ENCODE measurements at places on chromosomes 12 and 14. TPM values are rescaled to one million over a fixed set of nuclear protein-coding genes. Genes with fewer than 3 reads are reported as not detected.

The CCDC92 gene
- total RNA-seq, result 9.1 TPM

The LAG3 gene
- total RNA-seq, result 0.21 TPM

The KRT80 gene
- 1.7 TPM for total RNA-seq

The CEP128 gene
- 14.3 TPM for total RNA-seq

The AICDA gene
- total RNA-seq, result 0.26 TPM

The CD163L1 gene
- 7.3 TPM for total RNA-seq

The VDR gene
- total RNA-seq, result 0.79 TPM

The TM7SF3 gene
- total RNA-seq, result 72.3 TPM

The NPAS3 gene
- total RNA-seq, result 7.1 TPM

The TESPA1 gene
- 1.6 TPM for total RNA-seq

The KRT85 gene
- total RNA-seq, result not detected

- no peak for DNase-seq
These were observed 221.2 kb downstream of the TRHDE start for GRCh38 chr12:72493407-72493806.

GRCh38 chr14:78933166-78933565 is 763.0 kb downstream of the NRXN3 start:
- no peak for DNase-seq

DNA sequence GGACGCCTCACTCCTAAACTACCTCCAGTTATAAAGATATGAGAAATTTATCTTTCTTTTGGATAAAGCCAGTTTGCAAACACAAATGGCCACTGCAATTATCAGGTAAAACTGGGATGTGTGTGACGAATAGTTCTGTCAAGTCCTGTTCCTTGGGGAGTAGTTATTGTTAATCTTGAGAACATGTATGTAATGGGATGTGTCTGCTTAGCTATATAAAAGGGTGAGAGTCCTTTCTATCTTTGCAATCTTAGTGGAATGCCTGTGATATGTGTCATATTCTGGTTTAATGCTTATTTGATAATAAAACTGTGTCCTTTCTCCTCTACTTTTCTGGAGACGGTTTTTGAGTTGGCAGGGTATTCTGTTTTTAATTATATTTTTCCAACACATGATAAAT is 56.1 kb upstream of the PKP2 start:
- no peak for DNase-seq

DNA sequence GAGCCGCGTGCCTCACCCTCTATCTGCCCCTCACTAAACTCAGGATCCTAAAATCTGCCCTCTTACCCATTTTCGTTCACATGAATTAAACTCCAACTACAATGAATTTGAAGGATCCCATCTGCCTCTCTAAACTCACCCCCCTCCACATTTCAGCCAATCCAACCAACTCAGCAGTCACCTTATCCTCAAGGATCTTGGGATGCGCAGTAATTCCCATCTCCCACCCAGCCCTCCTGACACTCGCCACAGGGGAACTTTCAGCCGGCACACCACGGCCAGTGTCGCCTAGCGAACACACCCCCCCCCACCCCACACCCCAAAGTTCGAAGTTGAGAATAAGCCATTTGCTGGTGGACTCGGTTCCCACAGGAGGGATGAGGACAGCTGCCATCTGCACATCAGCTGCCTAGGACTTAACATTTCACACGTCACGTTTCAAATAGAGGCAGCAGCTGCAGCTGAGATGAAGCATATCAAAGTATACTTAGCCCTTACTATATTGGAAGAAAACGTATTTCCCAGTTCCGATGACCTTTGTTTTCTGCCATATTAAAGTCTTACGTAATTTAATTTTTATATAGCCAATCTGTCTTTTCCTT is 8.7 kb upstream of the SELPLG start:
- DNase-seq, result no peak

- DNase-seq, result no peak
These were observed 55.4 kb downstream of the SSPN start for GRCh38 chr12:26250801-26251200.

DNA sequence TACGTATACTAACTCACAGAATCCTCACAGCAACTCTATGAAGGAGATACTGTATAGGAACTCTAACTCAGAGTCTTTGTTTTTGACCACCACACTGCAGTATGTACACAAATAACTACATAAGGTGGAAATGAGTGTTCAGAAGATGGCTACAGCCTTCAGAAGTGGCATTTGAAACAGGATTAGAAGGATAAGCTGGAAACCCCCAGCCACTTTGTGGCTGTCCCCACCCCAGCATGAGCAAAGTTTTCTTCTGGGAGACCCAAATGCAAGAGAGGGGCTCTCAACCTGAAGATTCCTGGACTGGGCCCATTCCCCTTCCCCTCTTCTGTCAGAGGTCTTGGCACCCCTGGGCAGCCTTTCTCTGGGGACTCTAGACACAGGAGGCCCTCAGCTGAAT is 43.2 kb upstream of the PNMA1 start:
- no peak for DNase-seq

GRCh38 chr12:80064269-80064668 is 35.1 kb upstream of the OTOGL start:
- DNase-seq, result no peak

DNA sequence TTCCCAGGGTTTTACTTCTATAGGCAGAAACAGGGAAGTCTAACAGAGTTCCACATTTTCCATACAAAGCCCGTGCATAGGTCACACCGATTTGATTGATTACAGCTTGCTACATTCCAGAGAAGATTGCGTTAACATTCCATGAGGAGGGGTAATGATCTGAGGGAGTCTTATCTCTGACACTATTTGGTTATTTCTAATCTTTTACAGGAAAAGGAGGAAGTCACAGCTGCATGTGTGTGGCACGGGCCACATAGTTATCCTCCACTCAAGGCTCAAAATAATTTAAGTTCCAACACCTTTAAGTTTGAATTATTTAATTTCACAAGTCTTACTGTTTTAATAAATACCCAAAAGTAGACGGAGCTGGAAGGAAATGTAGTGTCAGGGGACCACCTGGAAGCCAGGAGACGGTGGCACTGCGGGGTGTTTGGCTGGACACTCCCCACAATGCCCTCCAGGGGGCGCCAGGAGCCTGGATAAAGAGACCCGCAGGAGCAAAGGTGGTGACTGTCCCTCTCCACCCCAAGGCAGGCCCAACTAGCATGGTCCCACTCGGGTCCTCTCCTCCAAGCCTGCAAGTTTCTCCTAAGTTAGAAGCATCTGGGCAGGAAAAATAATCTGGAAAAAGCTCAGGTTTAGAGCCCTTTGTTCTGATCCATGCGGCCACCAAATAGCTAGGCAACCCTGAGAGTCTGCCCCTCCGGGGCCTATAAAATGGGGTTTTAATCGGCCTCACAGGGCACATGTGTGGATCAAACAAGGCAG is 20.2 kb downstream of the KRT8 start:
- no peak for DNase-seq

- no peak for DNase-seq
These were observed 96.1 kb downstream of the PPHLN1 start for GRCh38 chr12:42421844-42422779.

DNA sequence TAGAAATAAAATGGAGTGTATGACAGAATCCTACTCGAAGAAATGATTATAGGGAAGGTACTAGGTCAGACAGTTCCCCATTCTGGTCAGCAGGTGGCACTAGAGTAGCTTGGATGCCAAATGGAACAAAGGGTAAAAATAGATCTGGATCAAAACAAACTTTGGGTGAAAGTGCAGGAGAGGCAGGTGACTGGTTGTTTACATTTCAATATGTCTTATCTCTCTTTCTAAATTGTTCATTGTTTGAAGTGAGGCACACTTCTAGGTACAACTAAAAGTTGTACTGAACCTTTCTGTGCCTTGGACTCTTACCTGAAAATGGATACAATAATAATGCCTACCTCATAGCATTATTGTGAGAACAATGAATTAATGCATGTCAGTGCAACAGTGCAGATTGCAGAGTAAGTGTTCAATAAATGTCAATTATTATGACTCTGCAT is 62.0 kb upstream of the OSBPL8 start:
- DNase-seq, result peak; percentile 25

DNA sequence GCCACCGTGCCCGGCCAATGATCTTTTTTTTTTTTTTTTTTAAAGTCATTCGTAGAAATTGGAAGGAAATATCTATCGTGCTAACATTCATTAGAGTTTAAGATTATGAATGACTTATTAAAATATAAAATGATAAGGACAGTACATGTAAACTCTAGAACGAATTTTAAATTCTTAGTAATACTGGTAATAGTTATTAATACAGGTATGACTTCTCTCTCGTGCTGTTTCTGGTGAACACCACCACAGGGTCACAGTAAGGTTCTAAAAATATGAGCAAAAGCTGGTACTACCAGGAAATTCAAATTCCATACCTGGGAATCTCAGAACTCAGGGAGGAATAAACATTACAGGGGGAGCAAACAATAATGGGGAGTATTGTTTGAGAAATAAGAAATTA is 26.2 kb downstream of the WNK1 start:
- no peak for DNase-seq

GRCh38 chr14:68603533-68604360 is 189.1 kb downstream of the ZFP36L1 start:
- no peak for DNase-seq

GRCh38 chr12:102643879-102644575 is 163.7 kb upstream of the IGF1 start:
- DNase-seq, result no peak

GRCh38 chr14:69996216-69996615 is 117.0 kb downstream of the SMOC1 start:
- DNase-seq, result no peak

DNA sequence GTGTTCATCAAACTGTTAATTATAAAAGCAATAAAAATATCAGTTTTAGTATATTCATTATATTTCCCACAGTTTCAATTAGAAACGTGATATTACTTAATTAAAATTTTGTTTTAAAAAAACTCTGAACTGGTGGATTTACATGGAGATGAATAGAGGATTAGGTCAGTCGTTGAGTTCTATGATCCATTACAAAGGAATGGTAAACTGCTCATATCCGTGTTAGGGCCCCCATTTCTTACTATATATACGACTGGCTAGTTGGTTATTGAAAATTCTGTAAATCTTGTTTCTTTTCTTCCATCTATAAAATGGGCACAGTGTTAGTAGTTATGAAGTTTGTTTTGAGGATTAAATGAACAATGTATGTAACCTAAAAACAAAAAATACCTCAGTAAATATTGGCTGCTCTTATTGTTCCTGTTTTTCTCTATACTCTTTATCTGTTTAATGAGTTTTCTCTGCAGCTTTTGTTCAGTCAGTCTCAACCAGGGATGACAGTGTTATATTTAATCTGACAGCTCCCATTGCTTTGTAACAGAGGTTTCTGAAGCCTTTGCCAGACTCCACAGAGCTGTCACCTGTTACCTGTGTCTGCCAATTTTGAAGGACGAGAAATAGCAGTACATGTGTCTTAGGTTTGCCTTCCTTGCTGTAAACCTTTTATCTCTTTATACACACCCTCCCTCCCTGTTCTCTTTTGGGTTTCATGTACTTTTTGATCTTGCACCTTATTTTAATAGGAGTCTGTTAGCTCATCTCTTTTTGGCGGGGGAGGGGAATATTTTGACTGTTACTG is 41.5 kb downstream of the FRS2 start:
- no peak for DNase-seq

GRCh38 chr14:65686761-65687160 is 274.2 kb downstream of the FUT8 start:
- no peak for DNase-seq

DNA sequence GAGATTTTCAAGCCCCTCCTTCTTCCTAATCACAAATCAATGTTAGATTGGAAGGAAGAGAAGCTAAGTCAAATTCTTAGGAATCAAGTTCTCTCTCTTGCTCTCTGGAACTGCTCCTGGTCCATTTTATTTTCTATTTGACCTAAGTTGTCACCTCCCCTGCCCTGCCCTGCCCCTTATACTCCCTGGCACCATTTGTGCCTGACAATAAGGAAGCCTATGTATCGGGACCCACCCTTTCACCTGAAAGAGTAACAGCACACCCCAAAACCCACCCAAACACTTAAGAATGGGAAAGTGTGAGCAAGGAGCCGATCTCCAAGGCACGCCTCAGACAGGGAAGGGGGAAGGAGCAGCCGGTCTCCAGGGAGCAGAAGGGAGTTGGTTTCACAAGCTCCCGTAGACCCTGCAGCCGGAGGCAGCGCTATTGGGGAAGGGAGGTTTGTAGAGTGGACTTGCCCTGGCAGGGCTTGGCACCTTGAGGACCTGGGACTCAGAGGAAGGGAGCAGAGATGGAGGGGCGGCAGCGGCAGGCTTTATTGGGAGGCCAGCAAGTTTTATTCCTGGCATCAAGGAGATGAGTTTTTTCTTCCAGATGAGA is 1.6 kb downstream of the LRRC74A start:
- DNase-seq, result no peak

- DNase-seq, result no peak
These were observed 35.7 kb downstream of the FOXN4 start for GRCh38 chr12:109273354-109273753.

- DNase-seq, result peak; percentile 35
These were observed 141.0 kb upstream of the LMNTD1 start for GRCh38 chr12:25694072-25694471.

- DNase-seq, result no peak
These were observed 475.9 kb downstream of the SLC16A7 start for GRCh38 chr12:60071759-60072191.

GRCh38 chr12:80857311-80857710 is 80.4 kb downstream of the LIN7A start:
- no peak for DNase-seq

DNA sequence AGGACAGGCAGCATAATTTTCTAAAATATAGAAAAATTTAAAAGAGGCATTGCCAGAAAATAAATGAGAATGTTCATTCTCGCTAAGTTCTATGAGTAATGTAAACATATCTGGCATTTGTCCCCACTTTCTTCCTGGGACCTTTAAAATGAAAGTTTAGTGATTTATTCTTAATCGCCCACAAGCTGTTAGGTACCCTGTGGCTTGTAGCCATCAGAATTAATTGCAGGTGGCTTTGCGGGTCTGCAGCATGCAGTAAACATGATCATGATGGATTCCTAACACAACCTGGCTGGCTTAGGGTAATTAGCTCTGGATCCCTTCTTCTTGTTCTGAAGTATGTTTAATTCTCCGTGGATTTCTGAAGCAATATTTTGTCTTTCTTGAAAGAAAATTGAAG is 103.5 kb upstream of the FRMD6 start:
- DNase-seq, result no peak

DNA sequence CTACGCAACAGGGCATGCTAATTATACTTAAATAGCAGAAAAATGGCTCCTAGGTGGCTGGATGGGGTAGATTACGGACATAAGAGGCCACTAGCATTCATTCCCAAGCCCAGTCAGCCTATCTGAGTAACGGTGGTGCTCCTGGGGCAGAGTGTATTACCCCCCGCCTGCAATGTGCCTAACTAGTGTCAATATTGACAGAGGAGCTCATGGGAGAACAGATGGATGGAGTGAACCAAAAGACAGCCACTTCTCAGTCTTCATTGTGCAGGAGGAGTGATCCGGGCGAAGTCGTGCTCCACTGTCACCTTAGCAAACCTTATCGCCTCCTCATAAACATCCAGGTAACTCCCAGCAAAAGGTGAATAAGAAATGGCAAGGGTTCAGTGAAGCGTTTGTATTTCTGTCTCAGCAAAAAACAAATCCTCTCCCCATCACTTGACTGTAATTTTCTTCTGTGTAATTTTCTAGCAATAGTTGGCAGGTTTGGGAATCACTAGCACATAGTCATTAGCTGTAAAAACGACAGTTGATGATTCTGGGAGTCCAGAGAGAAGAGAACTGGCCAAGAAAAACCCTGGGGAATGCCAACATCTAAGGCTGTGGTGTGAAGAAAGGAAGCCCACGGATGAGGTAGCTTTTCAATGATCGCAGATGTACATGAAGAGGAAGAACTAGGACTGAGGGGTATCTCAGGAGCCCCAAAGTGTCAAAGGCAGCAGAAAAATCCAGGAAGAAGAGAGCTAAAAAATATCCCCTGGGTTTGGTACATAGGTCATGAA is 126.6 kb upstream of the BCL2L14 start:
- no peak for DNase-seq

GRCh38 chr12:52244615-52244994 is 11.6 kb downstream of the KRT7 start:
- DNase-seq, result no peak

All from urinary bladder (tissue), 4 donors.